Motor neuron (in vitro differentiated cells): ENCODE measurements at places on chromosomes 7 and 10. TPM values are rescaled to one million over a fixed set of nuclear protein-coding genes. Genes with fewer than 3 reads are reported as not detected.
A peak's percentile ranks its signal among the peaks of the same experiment; 100 is the strongest.

Gene OPN1SW
- 0.39 and 0.43 TPM in 2 replicates for total RNA-seq

Gene PLAC9
- 0.49 and 0.71 TPM in 2 replicates for total RNA-seq

Gene BEND7
- 90.3 and 112 TPM in 2 replicates for total RNA-seq

Gene ASB10
- 0.21 TPM in 1 of 2 replicates, not detected in the other for total RNA-seq

Gene INSYN2A
- 1.6 and 2.0 TPM in 2 replicates for total RNA-seq

Gene COL28A1
- total RNA-seq = 3.1 and 5.9 TPM in 2 replicates

Gene CALCR
- 0.05 TPM in 1 of 2 replicates, not detected in the other for total RNA-seq

Gene STAMBPL1
- 14.1 and 15.1 TPM in 2 replicates for total RNA-seq

Gene XRCC2
- total RNA-seq = 9.9 and 10.2 TPM in 2 replicates

- ATAC-seq = no peak
Measured at GRCh38 chr10:89588671-89589070, 53.3 kb upstream of the SLC16A12 start.

GRCh38 chr10:88608780-88609179 lies 22.2 kb downstream of the LIPJ start:
- no peak for ATAC-seq

DNA sequence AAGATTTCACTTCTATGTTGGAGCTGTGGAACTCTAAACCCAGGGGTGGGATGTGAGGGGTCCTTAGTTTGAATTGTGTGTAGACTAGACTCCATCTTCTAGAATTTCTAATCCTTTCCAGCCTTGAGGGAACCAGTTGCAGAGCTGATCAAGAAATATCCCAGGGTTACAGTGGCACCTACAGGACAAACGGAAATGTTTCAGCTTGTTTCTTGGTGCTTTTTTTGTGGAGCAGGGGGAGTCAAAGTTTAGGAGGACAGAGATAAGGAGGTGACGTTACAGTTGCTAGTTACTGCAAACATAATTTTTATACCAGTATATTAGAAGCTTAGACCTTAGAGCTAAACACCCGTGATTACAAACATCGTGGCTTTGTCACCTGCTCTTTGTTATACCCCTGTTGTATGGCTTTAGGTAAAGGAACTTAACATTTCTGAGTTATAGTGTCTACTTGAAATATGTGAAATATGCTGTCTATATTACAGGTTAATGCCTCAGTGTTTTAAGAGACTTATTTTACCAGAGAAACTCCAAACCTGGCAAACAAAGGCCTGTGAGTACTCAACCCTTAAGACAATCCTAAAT lies 84.5 kb upstream of the DYNC1I1 start:
- no peak for ATAC-seq

DNA sequence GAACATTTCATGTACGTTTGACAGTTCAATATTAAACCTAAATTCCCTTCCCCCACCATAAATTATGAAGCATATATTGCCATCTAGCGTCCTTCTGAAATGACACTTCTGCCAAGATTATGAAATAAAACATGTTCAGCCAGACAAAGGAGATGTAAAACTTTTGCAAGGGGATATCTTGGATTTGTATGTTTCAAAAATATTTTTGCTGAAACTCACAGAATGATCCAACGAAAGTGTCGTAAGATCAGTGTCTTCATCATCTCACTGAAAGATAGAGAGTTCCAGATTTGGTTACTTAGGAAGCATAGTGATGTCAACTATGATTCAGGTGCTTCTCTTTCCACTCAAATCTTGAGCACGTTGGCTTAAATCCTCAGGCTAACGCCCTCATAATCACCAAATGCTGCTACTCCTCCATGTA lies 904.3 kb downstream of the XPNPEP1 start:
- ATAC-seq = no peak

GRCh38 chr7:27921081-27921836 lies 181.3 kb downstream of the TAX1BP1 start:
- peak; percentile 87 for ATAC-seq

- no peak for ATAC-seq
Measured at GRCh38 chr7:3518546-3518945, 217.5 kb downstream of the SDK1 start.

- no peak for ATAC-seq
Measured at GRCh38 chr7:41385996-41386395, 316.9 kb downstream of the INHBA start.

GRCh38 chr10:4847561-4848355 lies 21.8 kb downstream of the AKR1E2 start:
- ATAC-seq = no peak

DNA sequence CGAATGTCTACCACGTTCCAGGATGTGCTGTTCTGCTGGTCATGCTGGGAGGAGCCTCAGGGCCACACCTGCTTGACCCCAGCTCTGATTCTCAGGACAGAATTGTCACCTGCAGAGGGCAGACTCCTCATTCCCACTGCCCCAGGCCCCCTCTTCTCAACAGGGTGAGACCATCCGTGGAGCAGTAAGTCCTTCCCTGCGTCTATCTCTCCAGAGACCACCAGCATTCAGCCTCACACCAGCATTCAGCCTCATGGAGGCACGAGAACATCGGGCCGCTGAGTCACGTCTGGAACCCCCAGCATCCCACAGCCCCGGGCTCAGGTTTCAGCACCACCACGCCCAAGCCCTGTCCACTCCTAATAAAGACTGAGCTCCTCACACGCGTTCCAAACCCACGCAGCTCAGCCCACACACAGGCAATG lies 273.4 kb downstream of the DIP2C start:
- no peak for ATAC-seq

- ATAC-seq = no peak
Measured at GRCh38 chr7:83837683-83838082, 188.7 kb upstream of the SEMA3E start.

DNA sequence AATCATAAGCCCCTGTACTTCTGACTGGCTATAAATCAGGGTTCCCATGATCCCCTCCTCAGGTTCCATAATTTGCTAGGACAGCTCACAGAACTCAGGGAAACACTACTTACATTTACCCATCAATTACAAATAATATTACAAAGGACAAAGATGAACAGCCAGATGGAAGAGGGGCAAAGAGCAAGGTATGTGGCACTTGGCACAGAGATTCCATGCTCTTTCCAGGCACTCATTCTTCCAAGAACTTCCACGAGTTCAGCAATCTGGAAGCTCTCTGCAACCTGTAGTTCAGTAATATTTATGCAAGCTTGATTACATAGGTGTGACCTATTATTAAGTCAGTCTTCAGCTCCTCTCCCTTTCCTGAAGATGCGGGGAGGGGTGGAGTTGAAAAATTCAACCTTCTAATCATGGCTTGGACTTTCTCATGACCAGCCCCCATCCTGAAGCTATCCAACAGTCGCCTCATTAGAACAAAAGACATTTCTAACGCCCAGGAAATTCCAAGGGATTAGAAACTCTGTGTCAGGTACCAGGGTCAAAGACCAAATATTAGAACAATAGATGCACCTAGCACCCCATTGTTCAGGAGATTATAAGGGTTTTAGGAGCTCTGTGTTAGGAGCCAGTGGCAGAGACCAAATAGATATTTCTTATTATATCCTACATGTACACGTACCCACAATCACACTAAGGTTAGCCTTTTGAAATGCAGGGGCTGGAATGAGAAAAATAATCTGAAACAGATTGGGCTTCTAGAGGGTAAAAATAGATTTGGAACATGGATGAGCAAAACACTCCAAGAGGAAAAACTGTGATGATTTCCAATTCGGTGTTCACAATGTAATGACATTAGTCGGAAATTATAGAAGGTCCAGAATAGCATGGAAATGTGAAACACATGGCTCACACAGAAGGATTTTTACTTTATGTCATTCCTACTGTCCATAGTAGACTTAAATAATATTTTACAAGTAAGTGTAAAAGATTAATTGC lies 7.0 kb downstream of the ANKMY2 start:
- no peak for ATAC-seq

- ATAC-seq = peak; percentile 22
Measured at GRCh38 chr10:114684822-114685209, 26.7 kb upstream of the ABLIM1 start.

DNA sequence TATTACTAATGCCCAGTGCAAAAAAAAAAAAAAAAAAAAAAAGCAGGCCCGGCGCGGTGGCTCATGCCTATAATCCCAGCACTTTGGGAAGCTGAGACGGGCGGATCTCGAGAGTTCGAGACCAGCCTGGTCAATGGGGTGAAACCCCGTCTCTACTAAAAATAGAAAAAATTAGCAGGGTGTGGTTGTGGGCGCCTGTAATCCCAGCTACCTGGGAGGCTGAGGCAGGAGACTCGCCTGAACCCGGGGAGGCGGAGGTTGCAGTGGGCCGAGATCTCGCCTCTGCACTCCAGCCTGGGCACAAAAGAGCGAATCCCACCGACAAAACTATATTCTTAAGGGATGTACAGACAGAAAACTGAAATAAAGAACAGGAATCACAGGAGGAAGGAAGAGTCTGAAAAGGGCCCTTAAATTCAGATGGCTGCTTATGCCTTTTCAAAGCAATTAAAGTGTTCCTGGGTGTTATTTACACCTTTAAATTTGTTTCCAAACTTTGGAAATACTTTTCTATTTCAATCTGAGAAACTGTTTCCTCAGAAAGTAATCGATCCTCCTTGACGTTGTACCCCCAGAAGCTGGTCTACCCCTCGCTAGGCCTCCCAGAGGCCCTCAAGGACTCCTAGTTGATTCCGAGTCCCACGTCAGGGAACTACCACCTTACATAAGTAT lies 2.0 kb upstream of the KMT2E start:
- ATAC-seq = no peak

GRCh38 chr10:77715536-77715935 lies 77.9 kb upstream of the KCNMA1 start:
- ATAC-seq = no peak

GRCh38 chr7:39924122-39924521 lies 25.9 kb upstream of the CDK13 start:
- ATAC-seq = no peak

GRCh38 chr7:143493751-143494150 lies 16.1 kb downstream of the TAS2R41 start:
- ATAC-seq = no peak

DNA sequence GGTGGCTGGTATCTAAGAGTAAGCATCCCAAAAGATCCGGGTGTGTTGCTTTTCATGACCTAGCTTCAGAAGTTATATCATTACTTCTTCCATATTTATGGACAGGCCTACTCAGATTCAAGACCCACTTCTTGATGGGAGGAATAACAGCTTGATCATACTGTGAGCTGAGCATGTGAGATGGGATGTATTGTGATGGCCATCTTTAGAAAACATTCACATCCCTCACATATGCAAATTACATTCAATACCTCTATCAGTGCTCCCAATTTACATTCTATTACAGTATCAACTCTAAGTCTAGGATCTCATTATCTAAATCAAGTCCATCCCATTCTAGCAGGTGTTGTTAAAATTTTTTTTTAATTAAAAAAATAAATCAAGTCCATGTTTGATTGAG lies 99.8 kb upstream of the OIT3 start:
- no peak for ATAC-seq

- ATAC-seq = no peak
Measured at GRCh38 chr7:24740871-24741270, 16.4 kb downstream of the GSDME start.

DNA sequence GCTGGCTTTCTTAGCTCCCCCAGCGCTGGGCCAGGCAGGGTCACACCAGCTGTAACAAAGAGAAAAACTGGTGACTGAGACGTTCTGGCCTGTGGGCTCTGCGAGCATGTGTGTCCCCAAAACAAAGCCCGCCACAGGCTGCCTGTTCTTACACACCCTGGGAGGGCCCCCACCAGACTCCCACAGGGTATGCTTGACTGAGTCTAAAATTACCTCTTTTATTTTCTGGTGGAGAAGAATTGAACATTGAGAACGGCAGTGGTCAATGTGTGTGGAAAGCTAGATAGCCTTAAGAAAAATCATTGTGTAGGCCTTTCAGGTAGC lies 808 bp downstream of the C10orf71 start:
- no peak for ATAC-seq

- ATAC-seq = no peak
Measured at GRCh38 chr7:150717814-150718420, 1.5 kb downstream of the GIMAP1 start.

- ATAC-seq = peak; percentile 95
Measured at GRCh38 chr7:26948617-26949118, 84.3 kb upstream of the SKAP2 start.

DNA sequence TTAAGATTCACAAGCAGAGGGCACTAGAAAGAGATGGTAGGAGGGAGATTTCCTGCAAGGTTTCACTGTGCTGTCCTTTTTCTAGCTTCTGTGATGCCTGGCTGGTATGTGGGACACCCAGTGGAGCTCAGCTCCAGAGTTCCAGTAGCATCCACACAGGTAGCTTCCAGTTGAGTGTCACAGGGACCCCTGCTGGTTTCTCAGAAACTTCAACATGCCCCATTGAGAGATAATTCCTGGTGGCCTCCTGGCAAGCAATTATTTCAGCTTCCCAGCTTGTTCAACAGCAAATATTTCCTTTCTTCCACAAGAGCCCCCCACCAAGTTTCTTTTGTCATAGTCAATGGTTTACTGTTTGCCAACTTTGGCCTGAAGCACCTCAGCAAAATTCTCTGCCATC lies 858.7 kb downstream of the REEP3 start:
- no peak for ATAC-seq

DNA sequence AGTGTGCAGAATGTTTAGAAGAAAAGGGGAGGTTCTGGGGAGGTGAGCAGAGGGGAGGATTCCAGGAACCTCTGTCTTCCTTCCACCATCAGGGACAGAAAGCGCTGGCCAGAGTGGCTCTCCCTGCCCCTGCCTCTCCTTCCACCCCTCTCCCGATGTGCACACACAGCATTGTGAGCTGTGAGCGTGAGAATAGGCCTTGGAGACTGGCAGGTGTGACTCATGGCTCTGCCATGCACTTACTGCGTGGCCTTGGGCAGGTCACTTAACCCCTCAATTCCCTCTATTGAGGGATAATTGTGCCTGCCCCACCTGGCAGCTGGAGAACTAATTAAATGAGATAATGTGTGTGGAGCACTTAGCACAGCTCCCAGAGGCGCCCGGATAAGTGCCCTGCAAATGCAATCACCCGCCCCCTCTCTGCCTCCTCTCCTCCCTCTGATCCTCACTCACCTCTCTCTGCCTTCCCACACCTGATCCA lies 115.4 kb downstream of the ZMIZ1 start:
- ATAC-seq = no peak

DNA sequence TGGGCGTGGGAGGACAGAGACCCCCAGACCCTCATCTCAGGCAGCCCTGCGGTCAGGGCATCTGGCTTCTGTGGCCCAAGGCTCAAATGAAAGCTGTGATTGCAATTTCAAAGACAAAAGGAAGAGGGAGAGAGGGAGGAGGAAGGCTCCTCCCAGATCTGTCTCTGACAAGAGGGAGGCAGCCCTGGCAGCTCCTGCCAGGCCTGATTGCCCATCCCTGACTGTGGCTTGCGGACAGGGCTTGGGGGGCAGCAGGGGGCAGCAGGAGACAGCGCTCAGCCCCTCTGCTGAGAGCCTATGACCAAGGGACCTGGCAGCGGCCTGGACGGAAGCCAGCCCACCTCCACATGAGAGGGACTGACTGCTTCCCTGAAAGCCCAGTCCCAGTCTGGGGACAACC lies 91.8 kb downstream of the PTPRN2 start:
- peak; percentile 93 for ATAC-seq

DNA sequence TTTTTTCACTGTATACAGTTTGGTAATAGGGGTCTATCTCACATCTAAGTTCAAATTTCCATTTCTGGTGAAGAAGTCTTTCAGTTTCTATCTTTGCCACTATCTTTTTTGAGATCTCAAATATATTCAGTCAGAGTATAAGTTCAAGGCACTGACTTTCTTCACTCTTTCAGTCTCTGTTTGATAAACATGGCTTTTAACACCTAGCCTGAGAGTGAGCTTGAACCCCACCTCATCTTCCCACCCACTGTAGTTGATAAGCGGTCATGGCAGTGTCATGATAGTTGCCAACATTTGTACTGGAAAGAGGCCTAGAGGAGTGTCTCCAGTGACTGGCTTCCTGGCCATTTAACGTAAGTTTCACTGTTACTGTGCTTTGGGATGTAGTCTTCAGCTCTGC lies 41.2 kb upstream of the AGR3 start:
- ATAC-seq = no peak
